Caudate nucleus (tissue), 63 donors: ENCODE measurements at places on chromosomes 13 and 19.

DNA sequence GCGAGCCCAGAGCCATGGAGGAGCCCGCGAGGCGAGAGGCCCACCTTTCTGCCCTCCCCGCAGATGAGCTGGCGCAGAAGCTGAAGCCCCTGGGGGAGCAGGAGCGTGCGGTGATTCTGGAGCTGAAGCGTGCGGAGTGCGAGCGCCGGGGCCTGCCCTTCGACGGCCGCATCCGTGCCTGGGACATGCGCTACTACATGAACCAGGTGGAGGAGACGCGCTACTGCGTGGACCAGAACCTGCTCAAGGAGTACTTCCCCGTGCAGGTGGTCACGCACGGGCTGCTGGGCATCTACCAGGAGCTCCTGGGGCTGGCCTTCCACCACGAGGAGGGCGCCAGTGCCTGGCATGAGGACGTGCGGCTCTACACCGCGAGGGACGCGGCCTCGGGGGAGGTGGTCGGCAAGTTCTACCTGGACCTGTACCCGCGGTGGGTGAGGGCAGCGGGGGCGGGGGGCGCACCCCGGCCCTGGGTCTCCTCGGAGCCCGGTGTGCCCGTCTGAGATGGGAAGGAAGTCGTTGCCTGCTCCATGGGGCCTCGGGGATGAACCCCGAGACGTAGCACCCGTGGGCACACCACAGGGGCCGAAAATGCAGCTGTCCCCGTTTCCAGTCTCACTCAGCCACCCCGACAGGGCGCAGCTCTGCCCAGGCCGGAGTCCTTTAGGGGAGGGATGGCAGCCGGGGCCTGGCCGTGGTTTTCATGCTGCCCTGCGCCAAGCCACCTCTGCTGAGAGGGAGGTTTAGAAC is 12.1 kb upstream of the ZNF554 start:
- no peak for DNase-seq

DNA sequence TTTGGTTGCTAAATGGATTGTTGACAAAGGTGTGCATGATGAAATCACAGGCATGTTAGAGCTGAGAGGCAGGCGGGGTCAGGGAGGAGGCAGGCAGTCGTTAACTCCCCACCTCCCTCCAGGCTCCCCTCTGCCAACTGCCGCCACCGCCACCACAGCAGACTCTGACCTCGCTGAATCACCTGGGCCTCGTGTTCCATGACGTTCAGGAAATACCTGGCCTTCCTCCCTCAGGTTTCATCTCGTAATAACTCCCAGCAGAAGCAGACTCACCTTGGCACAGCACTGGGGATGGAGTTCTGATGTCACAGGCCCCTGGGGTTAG is 198.5 kb downstream of the KATNAL1 start:
- DNase-seq = no peak

- DNase-seq = peak; percentile 53
Observed at GRCh38 chr19:45059258-45059965, 16.9 kb downstream of the ZNF296 start.

- no peak for DNase-seq
Observed at GRCh38 chr19:45900738-45901431, 1.5 kb downstream of the MYPOP start.

GRCh38 chr19:329876-330275 is 14.7 kb downstream of the MIER2 start:
- DNase-seq = no peak

DNA sequence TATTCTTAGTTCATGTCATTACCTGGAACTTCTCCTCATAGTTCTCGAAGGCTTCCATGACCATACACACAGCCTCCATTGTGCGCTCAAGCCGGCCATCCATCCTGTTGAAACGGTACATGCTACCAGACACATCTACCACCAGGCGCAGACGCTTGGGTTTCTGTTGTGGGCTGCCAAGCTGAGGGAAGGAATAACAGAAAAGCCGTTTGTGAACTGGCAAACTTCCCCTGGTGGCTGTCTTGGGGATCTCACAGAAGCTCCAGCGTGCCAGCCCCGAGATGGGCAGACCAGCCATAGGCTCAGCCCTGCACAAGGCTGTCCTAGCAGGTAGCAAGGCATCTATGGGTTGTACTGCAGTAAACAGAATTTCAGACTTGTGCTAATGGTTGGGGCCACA is 130.1 kb downstream of the RGCC start:
- DNase-seq = no peak

- DNase-seq = no peak
Observed at GRCh38 chr13:44273991-44274770, 99.4 kb upstream of the SERP2 start.

DNA sequence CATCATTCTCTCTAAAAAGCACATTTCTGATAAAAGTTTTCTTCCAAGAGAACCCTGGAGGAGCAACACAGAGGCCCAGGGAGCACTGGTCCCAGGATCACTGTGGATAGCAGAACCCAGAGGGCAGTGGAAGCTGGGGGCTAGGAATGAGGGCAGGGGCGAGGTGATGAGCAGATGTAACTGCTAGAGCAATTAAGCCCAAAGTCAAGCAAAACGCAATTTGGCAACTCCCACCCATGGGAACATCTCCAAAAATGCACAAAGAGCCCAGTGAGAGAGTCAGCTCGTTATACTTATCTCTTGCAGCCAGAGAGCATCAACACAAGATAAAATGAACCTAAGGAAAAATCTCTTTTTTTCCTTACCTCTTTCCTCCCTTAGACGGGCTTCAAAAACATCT is 284.2 kb downstream of the TBC1D4 start:
- no peak for DNase-seq

GRCh38 chr19:6038634-6039405 is 60.9 kb upstream of the RANBP3 start:
- DNase-seq = no peak

GRCh38 chr13:29936051-29936813 is 85.8 kb upstream of the UBL3 start:
- DNase-seq = no peak

DNA sequence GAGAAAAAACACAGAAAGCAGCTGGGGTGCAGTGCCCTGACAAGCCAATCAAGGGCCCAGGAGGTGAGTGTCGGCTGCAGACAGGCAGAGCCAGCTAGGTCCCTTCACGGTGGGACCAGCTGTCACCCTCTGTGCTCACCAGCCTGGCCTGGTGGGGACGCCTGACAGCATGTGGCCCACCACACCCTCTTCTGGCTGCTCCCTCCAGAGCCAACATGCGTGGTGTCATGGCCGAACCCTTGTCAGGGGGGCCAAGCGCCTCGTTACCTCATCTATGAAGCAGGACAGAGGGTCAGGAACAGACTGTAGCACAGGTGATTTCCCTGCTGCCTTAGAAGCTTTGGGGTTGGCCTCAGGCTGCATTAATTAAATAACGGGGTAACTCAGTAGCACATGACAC is 40.0 kb upstream of the ISYNA1 start:
- no peak for DNase-seq

DNA sequence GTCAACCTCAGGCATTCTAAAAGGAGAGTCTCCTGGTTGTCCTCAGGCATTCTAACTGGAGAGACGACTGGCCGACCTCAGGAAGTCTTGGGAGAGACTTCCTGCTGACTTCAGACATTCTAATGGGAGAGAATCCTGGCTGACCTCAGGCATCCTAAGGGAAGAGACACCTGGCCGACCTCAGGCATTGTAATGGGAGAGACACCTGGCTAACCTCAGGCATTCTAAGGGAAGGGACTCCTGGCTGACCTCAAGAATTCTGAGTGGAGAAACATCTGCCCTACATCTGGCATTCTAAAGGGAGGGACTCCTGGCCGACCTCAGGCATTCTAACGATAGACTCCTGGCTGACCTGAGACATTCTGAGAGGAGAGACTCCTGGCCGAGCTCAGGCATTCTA is 1353.3 kb downstream of the UQCRFS1 start:
- DNase-seq = no peak

GRCh38 chr13:45681113-45681512 is 21.0 kb upstream of the CBY2 start:
- DNase-seq = no peak

- DNase-seq = no peak
Observed at GRCh38 chr19:16213076-16213475, 15.4 kb downstream of the AP1M1 start.

DNA sequence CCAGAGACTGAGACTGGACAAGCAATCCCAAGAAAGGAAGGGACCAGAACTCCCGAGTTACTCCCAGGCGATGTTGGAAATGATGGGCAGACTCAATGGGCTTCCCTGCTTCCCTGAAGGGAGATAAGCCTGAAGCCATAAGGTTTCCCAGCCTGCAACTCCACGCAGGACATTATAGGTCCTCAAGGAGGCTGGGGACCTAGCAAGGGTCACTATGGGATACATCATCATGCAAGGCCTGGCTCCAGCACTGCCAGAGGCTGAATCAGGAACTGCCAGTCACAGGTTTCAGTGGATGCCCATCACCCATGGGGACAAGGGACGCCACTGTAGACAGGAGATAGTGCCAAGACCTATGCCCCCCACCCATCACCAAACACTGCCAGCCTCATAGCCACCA is 338.7 kb downstream of the IRS2 start:
- DNase-seq = no peak

GRCh38 chr13:114064450-114065140 is 67.8 kb downstream of the RASA3 start:
- peak; percentile 74 for DNase-seq

- no peak for DNase-seq
Observed at GRCh38 chr19:4337906-4338440, 654 bp downstream of the STAP2 start.

GRCh38 chr19:39479916-39480315 is 722 bp upstream of the TIMM50 start:
- no peak for DNase-seq

- DNase-seq = no peak
Observed at GRCh38 chr13:97757807-97758206, 195.7 kb upstream of the IPO5 start.

GRCh38 chr19:34226036-34226435 is 28.3 kb upstream of the GARRE1 start:
- no peak for DNase-seq

DNA sequence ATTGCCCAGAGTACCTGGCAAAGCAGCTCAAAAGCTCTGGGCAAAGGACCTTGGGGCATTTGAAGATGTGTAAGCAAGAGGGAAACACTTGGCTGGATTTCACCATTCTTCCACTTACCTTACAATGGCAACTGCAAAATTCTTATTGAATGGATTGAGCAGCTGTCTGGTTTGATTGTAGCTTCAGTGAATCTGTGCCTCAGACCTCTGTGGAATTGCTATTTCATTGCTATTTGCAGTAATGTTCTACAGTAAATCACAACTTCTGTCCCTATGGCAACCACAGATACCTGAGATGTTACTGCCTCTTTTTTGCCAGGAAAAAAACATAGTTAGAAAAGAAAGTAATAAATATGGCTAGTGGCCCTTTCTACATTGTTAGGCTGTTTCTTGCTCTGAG is 519.5 kb downstream of the SUCLA2 start:
- no peak for DNase-seq

DNA sequence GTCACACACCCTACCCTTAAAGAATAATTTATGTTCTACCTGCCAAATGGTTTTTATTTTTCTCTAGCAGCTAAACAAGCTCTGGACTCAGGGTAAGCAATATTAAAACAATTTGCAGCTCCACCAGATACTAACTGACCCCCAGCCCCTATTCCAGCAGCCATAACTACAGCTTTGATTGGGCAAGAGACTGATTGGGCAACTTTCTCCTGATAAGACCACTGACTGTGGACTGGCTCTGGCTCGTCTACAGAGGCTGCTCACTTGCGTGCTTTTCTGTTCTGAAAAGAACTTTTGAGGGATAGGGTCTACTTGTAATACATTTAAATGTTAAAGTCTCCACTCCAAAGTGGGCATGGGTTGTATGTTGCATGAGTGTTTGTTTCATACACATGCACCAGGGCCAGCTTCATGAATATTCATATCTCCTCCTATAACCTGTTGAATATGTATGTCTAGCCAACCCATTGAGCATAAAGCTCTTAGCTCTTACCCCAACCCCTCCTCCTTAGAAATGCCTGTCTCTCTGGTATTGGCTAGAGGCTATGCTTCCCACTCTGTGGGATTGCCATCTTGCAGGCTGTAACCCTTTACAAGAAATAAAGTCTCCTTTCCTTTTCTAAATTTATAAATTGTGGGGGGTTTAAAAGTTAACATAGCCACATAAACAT is 19.9 kb downstream of the OR7A5 start:
- DNase-seq = no peak

- no peak for DNase-seq
Observed at GRCh38 chr13:95059306-95059705, 241.9 kb downstream of the ABCC4 start.

- DNase-seq = no peak
Observed at GRCh38 chr19:5314012-5314906, 26.4 kb downstream of the PTPRS start.

DNA sequence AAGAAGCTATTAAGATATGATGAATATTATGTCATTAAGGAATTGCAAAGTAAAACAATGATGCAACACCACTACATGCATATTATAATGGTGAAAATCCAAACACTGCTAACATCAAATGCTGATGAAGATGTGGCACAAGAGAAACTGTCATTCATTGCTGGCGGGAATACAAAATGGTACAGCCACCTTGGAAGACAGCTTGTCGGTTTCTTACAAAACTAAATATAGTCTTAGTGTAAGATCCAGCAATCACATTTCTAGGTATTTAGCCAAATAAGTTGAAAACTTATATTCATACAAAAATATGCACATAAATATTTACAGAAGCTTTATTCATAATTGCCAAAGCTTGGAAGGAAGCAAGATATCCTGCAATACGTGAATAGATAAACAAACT is 114.9 kb upstream of the EDNRB start:
- no peak for DNase-seq

- no peak for DNase-seq
Observed at GRCh38 chr13:38223089-38223488, 126.6 kb upstream of the UFM1 start.

GRCh38 chr19:55642153-55643002 is 1.1 kb upstream of the ZNF581 start:
- DNase-seq = no peak

GRCh38 chr13:41503356-41503755 is 46.0 kb downstream of the RGCC start:
- no peak for DNase-seq

GRCh38 chr13:52353193-52353592 is 52.8 kb downstream of the THSD1 start:
- DNase-seq = no peak

GRCh38 chr19:52941941-52942385 is 18.7 kb upstream of the ZNF888 start:
- no peak for DNase-seq

DNA sequence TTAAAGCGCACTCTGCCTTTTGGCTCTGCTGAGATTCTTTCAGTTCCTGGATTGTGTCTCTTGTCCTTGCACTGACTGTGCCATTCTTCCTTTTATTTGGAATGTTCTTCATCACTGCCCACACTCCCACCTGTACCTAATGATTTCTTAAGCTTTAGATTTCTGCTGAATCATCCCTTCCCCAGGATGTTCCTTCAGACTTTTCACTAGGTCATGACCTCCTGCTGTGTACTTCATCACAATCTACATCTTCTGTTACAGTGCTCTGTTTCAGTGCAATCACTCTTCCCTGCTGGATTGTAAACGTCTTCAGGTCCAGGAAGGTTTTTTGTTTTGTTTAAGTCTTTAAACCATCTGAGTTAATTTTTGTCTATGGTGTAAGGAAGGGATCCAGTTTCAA is 281.0 kb downstream of the ATP8A2 start:
- no peak for DNase-seq
